Activated T-cell treated with anti-CD3 and anti-CD28 coated beads, Interleukin-2, amount 50 U/mL, for 4 hours (primary cell): ENCODE measurements at places on chromosomes 11 and 22.

DNA sequence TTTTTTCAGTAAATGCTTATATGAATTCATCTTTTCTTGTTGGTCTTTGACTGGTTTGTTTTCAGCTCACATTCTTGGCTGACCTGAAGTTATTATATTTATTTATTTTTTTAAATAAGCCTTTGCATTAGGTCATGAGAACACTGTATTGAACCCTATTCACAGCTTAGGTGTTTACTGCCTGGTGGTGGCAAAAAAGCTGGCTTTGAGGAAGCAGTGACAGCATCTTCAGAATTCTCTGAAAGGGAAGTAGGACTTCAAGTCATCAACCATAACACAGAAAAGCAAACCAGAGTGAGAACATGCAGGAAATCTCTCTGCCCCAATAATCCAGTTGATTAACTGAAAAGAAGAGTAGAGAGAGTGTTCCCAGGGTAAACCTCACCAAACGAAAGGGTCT is 30.3 kb upstream of the MMP13 start:
- no peak for DNase-seq

DNA sequence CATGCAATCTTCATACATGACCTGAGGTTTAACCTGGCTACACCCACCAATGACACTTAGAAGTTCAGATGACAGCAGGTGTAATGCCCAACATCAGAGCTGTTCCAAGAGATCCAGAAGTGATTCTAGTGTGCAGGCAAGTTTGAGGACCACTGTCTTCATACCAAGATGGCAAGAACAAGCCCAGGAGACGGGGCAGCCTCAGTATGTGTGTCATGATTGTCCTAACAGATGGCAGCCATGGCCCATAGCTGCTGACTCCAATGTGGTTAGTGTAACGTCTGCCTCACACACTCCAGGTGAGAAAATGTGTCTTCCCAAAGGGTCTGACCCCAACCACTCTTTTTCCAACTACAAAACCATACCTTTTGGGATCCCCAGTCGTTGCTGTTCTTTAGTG is 97.3 kb downstream of the ETS1 start:
- DNase-seq = no peak

DNA sequence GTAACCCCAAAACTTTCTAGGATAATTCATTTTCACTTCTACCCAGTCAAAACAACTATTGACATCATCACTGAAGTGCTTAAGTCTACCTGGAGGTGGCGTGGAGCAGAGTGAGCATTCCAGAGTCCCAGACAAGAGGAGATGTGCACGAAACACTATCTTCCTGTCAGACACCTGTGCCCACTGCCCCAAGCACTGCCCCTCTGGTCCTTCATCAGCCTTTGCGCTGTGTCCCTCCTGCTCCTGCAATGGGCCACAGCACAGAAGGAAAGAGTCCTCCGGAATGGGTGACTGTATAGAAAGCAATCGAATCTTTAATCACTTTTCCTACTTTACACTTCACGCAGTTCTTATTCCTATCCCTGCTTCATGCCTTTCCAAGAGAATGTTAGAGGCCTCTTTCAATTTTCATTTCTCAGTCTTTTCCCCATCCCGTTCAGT is 512 bp upstream of the GRIA4 start:
- DNase-seq = no peak

GRCh38 chr11:61947486-61948210 is 2.5 kb upstream of the BEST1 start:
- DNase-seq = peak; percentile 55

DNA sequence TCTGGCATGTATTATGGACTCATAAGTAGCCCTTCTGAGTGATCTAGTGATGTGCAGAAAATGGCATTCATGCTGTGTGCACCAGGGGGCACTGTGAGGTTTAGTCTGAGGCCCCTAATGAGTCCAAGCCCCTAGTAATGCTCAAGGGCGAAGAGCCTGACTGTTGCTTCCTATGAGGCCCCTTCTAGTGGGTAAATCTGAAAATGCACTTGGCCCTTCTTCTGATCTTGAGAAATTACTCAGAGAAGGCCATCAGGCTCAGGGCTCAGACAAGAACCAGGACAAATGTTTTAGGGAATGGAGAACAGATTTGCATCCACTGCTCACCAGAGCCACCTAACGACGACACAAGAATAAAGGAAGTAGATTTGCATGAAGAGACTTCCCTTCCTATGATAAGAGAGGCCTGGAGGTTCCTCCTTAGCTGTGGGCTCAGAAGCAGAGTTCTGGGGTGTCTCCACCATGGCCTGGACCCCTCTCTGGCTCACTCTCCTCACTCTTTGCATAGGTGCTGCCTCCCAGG is 75.8 kb downstream of the GGTLC2 start:
- DNase-seq = no peak

- no peak for DNase-seq
Observed at GRCh38 chr22:48407256-48407955, 1420.3 kb downstream of the BRD1 start.

GRCh38 chr11:61908730-61909316 is 8.5 kb downstream of the RAB3IL1 start:
- no peak for DNase-seq

GRCh38 chr22:28064920-28065319 is 145.9 kb upstream of the PITPNB start:
- DNase-seq = no peak
